ENCODE measurements at places on chromosomes 1 and 21. TPM values are rescaled to one million over a fixed set of nuclear protein-coding genes. Genes with fewer than 3 reads are reported as not detected.

Gene SIK1
- 8.0 TPM for total RNA-seq

DNA sequence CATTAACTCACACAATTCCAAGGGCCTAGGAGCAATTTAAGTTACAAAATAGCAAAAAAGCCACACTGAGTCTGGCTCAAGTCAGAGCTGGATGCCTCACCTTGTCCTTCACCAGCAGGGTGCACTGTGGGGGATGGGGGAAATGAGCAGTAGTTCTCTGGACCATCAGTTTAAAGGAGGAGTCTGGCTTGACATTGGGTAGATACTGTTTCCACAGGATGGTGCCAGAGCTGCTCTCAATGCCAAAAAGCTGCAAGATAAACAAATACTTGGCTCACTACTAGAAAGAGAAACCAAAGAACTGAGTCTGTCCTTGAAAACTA, 18.8 kb downstream of the EMC1 start:
- H3K4me1 ChIP-seq: no peaks in the 10 kb centered on the region
- peaks cover 48% of the 10 kb centered on the region for H3K36me3 ChIP-seq
- no peaks in the 10 kb centered on the region for H3K27me3 ChIP-seq
- H3K4me3 ChIP-seq: no peak overlapping the region
- DNase-seq: no peak

Gene LRRC8B
- total RNA-seq: 15.9 TPM

DNA sequence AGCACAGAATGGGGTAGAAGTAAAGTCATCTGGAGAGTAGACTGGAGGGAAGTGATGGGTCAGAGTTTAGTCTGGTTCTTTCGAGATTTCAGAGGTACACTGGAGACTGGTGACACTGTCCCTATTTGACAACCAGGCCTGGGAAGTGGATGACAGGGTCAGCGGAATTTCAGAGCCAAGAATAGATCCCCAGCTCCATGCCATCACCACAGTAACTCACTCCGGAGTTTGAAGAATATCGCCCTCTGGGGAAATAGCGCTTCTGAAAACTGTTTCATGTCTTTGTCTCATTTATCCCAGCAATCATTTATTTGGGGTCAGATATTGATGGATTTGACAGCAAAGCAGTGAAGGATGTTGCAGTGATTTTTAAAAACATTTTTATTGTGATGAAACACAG, 7.6 kb upstream of the NFASC start:
- H3K27ac ChIP-seq: no peak overlapping the region
- peaks cover 2% of the 10 kb centered on the region for H3K27me3 ChIP-seq
- H3K4me1 ChIP-seq: no peaks in the 10 kb centered on the region
- DNase-seq: no peak
- H3K4me3 ChIP-seq: no peak overlapping the region

- H3K4me1 ChIP-seq: peaks cover 15% of the 10 kb centered on the region
- peak; percentile 26 for DNase-seq
- no peaks in the 10 kb centered on the region for H3K36me3 ChIP-seq
Observed at GRCh38 chr1:8217011-8217711, 100.8 kb upstream of the SLC45A1 start.

DNA sequence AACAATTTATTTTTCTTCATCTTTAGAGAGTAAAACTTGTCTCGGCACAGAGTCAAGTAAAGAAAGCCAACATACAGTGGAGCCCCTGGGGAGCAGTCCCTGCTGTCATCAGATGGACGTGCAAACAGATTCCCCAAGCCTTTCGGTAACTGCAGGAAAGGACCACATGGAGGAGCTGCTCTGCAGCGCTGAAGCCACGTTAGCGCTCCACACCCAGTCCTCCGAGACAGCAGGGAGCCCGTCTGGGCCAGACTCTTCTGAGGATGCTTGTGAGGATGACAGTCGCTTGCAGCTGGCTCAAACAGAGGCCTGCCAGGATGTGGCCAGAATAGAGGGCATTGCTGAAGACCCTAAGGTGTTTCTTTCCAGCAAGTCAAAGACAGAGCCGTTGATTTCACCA, 77.1 kb upstream of the SCCPDH start:
- no peaks in the 10 kb centered on the region for H3K4me1 ChIP-seq
- no peaks in the 10 kb centered on the region for H3K27me3 ChIP-seq
- peaks cover 5% of the 10 kb centered on the region for H3K36me3 ChIP-seq
- H3K27ac ChIP-seq: no peak overlapping the region
- DNase-seq: no peak
- H3K4me3 ChIP-seq: no peak overlapping the region

DNA sequence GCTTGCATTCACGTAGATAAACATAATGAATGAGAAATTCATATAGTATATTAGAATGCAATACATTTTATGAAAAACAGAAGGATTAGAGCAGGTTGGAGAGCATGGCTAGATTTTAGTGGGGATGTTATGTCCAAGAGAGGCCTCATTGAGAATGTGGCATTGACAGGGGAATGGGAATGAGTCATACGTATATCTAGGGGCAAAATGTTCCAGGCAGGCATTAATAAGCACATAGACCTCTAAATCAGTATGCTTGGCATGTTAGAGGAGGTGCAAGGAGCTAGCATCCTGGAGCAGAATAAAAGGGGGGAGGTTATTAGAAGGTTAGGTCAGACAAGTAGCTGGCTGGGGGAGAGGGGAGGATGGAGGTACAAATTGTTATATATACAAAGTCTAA, 93.0 kb downstream of the USH2A start:
- H3K4me1 ChIP-seq: no peaks in the 10 kb centered on the region
- H3K27ac ChIP-seq: no peak overlapping the region
- DNase-seq: no peak
- H3K4me3 ChIP-seq: no peak overlapping the region
- H3K27me3 ChIP-seq: no peaks in the 10 kb centered on the region

DNA sequence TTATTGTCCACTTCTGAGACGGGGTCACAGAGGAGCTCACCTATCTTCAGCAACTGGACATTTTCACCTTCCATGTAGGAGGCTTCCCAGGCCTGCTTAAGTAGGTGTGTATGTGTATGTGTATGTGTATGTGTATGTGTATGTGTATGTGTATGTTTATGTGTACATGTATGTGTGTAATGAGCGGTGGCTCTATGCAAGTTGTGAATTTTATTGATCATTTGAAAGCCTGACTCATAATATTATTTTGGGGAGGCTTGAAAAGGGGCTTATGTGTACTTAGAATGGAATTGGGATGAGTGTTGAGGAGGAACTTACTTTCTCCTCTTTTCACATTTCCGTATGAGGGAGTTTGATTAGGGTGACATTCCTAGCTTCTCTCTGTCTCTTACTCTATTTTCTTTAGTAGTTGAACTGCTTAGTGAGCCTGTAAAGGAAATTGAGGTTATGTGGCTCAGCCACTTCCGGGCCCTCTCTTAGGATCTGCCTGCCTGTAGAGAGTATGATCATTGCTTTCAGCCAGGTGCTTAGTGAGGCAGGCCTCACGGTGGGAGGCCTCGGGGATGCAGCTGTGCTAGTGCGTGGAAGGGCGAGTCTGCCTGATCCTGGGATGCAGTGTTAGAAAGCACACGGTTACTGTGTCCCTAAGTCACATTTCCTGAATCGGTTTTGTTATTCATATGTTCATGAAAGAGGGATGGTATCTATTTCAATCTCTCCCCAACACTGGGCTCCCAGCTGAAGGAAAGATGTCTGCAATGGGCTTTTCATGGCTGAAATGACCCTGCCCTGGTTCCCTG, 61.0 kb downstream of the IER5 start:
- H3K36me3 ChIP-seq: no peaks in the 10 kb centered on the region
- no peak for DNase-seq
- H3K27ac ChIP-seq: no peak overlapping the region
- peaks cover 7% of the 10 kb centered on the region for H3K4me1 ChIP-seq

Gene S100A7
- total RNA-seq: not detected

GRCh38 chr21:45865106-45865835, 116.3 kb upstream of the COL6A1 start:
- H3K4me3 ChIP-seq: no peak overlapping the region
- DNase-seq: no peak
- no peaks in the 10 kb centered on the region for H3K27me3 ChIP-seq
- H3K36me3 ChIP-seq: no peaks in the 10 kb centered on the region
- H3K27ac ChIP-seq: no peak overlapping the region

DNA sequence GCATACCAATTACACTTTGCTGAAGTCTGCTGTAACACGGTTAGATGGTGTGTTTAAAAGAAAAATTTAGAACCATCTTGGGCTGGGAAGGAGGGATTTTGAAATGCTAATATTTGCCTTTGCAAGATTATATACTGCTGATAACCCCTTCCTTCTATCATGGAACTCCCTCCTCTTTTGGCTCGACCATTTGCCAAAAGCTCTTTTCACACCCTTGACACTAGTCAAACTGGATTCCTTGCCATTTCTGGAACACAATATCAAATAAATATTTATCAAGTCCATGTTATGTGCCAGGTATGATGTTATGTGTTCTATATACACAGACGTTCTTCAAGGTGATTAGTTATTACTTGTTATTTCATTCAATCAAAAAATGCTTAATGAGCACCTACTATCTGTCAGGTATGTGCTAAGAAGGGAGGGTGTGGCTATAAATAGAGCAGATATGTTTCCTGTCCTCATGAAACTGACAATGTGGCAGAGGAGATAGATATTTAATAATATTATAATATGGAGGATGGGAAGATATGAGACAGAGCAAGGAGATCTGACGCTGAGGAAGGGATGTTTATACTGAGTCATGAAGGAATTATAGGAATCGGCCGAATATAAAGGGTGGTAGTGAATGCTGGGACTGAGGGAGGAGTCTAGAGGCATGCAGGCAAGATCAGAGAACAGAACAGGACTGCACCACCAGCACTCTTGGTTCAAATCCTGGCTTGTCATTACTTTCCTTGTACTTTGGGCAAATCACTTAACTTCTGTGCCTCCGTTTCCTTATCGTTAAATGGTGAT, 16.1 kb upstream of the XPR1 start:
- H3K4me1 ChIP-seq: peaks cover 6% of the 10 kb centered on the region
- H3K36me3 ChIP-seq: no peaks in the 10 kb centered on the region
- no peak for DNase-seq
- H3K27ac ChIP-seq: no peak overlapping the region
- H3K27me3 ChIP-seq: no peaks in the 10 kb centered on the region
- no peak overlapping the region for H3K4me3 ChIP-seq

Gene KIF17
- total RNA-seq: 0.72 TPM

GRCh38 chr1:39102537-39103327, 76.6 kb downstream of the NDUFS5 start:
- no peak overlapping the region for H3K4me3 ChIP-seq
- H3K27ac ChIP-seq: peak overlapping the region; percentile 82
- H3K36me3 ChIP-seq: no peaks in the 10 kb centered on the region
- DNase-seq: peak; percentile 74

Gene HHIPL2
- not detected for total RNA-seq

Gene FCN3
- total RNA-seq: not detected

Gene ATP6V1G3
- not detected for total RNA-seq

Gene ORC1
- total RNA-seq: 11.0 TPM

- no peak overlapping the region for H3K27ac ChIP-seq
- no peak for DNase-seq
- no peaks in the 10 kb centered on the region for H3K4me1 ChIP-seq
- no peaks in the 10 kb centered on the region for H3K36me3 ChIP-seq
- no peak overlapping the region for H3K4me3 ChIP-seq
- no peaks in the 10 kb centered on the region for H3K27me3 ChIP-seq
Observed at GRCh38 chr1:176878750-176879536, 285.6 kb downstream of the ASTN1 start.

- no peaks in the 10 kb centered on the region for H3K4me1 ChIP-seq
- H3K27ac ChIP-seq: no peak overlapping the region
- H3K27me3 ChIP-seq: peaks cover 5% of the 10 kb centered on the region
- no peak overlapping the region for H3K4me3 ChIP-seq
- DNase-seq: no peak
Observed at GRCh38 chr1:184362876-184363275, 24.0 kb upstream of the C1orf21 start.

DNA sequence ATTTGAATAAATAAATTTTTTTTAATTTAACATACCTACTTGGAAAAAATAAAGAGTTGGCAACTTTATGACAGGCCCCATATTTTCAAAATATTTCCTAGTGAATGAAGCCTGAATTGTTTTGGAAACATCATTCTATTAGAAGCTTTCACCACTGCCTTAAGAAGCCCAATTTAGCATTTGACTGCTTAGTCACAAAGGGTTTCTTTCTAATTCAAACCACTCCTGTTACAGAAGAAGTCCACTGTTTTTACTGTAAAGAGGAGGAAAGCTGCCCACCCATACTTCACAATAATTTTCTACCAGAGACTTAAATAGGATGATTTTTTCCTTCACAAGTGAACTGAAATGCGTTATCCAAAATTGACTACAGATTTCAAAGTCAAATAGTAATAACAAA, 534.6 kb upstream of the PTBP2 start:
- H3K4me3 ChIP-seq: no peak overlapping the region
- no peak overlapping the region for H3K27ac ChIP-seq
- H3K4me1 ChIP-seq: no peaks in the 10 kb centered on the region
- H3K27me3 ChIP-seq: no peaks in the 10 kb centered on the region
- H3K36me3 ChIP-seq: no peaks in the 10 kb centered on the region
- DNase-seq: no peak

Gene SLC30A2
- total RNA-seq: not detected

GRCh38 chr21:14267076-14267475, 51.1 kb downstream of the RBM11 start:
- no peak overlapping the region for H3K27ac ChIP-seq

DNA sequence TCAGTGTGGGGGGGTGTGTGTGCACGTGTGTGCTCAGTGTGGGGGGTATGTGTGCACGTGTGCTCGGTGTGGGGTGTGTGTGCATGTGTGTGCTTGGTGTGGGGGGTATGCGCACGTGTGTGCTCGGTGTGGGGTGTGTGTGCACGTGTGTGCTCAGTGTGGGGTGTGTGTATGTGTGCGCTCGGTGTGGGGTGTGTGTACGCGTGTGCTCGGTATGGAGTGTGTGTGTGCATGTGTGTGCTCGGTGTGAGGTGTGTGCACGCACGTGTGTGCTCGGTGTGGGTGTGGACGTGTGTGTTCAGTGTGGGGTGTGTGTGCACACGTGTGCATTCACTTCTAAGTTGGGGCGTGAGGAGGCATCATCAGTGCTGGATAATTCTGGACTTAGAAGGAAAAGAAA, 77.9 kb downstream of the PRDM16 start:
- no peaks in the 10 kb centered on the region for H3K4me1 ChIP-seq
- no peaks in the 10 kb centered on the region for H3K27me3 ChIP-seq
- no peaks in the 10 kb centered on the region for H3K36me3 ChIP-seq
- H3K4me3 ChIP-seq: no peak overlapping the region
- no peak for DNase-seq
- no peak overlapping the region for H3K27ac ChIP-seq

Gene LRRIQ3
- 1.1 TPM for total RNA-seq

GRCh38 chr1:82226186-82226505, 425.4 kb downstream of the ADGRL2 start:
- H3K27me3 ChIP-seq: no peaks in the 10 kb centered on the region
- H3K27ac ChIP-seq: no peak overlapping the region
- H3K4me3 ChIP-seq: no peak overlapping the region
- DNase-seq: peak; percentile 19
- H3K4me1 ChIP-seq: peaks cover 7% of the 10 kb centered on the region
- H3K36me3 ChIP-seq: no peaks in the 10 kb centered on the region

Gene KLHDC9
- 1.4 TPM for total RNA-seq

Measured in endothelial cell of umbilical vein (primary cell).